COR-L47 (cell line): ENCODE measurements at places on chromosomes 13 and 19.

DNA sequence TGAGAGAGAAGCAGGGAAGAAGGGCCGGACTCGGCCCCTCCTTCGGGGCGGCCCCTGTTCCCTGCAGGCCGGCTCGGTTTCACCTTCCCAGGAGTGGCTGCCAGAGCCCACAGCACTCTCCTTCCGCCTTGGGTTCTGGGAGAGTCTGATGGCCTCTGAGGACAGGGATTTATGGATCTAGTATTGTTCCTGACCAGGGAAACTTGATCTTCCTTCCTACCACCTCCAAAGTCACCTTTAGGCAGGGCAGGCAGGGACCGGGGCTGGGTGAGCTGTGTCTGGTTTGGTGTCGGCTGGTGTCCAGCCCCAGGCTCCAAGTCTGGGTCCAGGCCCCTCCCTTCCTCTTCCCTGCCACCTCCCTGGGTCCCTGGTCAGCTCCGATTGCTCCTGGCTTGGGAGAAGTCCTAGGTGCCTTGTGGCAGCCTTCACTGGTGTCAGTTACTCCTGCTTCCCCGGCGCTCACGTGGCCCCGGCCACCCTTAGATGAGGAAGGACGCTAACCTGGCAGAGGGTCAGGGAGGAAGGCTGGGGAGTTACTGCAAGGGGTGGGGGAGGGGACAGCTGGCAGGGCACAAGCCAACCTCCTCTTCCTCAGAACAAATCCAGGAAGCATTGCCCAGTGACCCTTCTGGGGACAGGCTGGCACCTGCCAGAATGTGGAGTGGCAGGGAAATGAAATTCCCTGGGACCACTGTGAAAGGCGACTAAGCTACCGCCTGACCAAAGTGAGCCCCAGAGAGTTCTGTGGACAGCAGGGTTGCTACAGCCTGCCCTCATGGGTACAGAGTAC, 18.8 kb downstream of the RFX1 start:
- DNase-seq = no peak

DNA sequence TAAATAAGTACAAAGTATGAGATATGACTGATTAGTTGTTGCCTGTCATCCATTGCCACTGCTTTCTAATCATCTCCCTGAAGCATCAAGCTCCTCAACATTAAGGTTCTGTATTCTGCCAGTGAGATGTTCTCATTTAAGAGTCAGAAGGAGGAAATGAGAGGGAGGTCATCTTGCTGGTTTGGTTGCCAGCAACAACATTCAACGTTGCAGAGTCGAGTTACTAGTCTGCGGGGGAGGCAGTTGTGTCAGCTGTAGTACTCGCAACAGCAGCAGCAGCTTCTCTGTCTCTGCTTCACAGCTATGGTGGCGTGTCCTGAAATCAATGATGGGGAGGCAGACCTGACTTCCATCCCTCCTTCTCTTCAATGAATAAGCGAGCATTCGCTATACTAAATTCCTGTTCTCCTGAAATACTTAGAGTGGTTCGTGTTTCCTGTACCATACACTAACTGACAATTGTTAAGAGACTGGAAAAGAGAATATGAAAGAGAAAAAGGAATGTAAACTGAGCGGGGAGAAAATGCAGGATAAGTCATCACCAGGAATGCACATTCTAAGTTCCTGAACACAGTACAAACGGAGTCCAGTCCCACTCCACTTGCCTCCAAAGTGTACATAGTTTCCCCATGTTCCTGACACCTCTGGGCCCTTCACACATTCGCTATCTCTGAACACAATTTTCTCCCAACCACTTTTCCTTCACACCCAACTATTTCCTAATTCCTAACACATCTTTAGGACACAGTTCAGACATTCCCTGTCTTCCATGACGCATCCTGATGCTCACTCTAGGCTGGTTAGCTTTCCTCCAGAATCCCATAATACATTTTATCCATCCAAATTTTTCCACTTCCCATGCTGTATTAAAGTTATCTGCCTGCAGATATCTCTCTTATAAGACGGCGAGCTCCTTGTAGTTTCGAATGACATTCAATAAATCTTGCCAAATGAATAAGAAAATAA, 263.0 kb downstream of the KLF12 start:
- DNase-seq = no peak

GRCh38 chr13:113126265-113127150, 3.9 kb downstream of the F10 start:
- DNase-seq = no peak

DNA sequence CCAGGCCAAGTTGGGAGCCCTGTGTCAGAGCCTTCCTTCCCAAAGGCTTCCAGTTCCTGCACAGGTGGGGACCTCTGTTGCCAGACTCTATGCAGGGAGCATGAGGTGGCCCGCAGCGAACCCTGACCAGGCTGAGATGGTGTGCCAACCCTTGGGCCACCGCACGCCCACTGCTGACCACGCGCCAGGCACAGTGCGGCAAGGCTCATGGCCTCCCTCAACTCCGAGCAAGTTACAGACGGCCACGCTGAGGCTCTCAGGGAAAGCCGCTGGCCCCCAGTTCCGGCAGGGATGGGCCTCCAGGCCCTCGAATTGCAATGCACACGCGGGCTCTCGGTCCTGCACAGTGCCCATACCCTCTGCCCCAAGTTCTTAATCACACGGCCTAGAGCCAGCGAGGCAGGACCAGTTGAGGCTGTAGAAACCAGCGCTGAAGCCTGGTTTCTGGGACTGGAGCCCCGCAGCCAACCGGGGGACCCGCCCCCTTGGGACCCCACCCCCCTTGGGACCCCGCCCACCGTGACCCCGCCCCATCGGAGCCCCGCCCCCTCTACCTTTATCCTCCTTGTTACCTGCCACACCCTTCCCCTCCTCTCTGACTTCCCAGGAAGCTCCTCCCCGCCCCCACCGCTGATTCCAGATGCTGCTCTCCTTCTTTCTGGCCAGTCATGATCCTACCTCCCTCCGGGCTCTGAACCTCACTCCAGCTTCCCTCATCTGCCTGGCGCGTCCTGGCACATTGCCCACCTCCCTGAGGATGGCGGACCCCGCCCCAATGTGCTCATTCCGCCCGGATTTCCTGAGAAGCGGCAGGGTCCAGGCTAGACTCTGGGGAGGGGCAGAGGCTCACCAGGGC, 6.0 kb downstream of the PEX11G start:
- peak; percentile 66 for DNase-seq

DNA sequence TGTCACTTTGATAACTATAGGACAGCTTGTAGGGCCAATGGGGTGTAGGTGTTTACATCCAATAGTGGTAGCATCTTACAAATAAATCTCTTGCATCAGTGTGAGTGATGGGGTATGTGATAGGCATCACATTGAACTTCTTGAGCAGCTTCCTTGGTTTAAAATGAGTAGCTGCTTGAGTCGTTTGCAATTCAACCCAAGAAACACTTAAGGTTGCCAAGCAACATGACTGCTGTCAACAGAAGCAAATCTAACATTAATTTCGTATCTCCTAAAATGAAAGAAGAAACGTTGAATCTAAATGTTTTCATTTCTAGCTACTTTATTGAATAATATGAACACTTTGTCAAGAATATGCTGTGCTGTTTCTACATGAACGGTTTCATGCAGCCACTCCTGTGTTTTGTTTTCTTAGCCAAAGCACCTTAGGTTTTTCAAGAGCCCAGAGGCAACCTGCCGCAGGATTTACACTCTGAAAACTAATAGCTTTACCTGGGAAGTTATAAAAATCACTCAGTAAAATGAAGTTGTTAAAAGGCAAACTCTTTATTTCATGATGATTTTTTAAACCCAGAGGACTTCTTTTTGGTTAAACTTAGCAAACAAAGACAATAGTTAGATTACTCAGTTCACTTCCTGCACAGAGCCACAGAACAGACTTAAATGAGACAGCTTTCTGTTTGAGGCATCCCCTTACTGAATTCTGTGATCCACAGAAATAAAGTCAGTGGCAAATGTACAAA, 305.2 kb downstream of the MTUS2 start:
- DNase-seq = no peak

DNA sequence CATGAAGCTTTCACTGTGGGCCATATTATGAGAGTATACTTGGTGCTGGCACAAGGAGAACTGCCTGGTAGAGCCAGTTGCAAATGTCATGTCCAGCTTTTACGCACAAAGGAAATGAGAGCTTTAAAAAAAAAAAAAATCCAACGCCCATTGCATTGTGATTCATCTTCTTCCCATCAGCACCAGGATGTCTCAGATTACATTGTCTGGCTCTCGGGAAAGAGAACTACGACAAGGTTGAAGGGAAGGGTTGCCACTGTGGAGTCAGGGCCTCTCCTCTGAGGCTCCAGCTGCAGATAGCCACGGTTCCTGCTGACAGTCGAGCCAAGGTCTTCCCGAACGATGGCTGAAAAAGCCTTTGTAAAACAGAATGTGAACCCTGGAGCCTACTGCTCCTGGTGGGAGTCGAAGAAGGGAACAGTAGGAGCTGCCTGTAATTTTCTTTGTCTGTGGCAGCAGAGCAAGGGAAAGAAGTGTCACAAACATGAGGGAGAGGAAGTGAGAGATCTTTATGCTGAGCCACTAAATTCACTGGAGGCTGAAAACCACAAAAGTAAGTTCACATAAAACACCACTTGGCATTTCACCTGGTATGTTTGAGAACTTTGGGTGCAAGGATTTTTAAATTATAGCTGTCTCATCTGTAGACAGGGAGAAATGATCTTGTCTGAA, 704.7 kb downstream of the DIAPH3 start:
- no peak for DNase-seq

DNA sequence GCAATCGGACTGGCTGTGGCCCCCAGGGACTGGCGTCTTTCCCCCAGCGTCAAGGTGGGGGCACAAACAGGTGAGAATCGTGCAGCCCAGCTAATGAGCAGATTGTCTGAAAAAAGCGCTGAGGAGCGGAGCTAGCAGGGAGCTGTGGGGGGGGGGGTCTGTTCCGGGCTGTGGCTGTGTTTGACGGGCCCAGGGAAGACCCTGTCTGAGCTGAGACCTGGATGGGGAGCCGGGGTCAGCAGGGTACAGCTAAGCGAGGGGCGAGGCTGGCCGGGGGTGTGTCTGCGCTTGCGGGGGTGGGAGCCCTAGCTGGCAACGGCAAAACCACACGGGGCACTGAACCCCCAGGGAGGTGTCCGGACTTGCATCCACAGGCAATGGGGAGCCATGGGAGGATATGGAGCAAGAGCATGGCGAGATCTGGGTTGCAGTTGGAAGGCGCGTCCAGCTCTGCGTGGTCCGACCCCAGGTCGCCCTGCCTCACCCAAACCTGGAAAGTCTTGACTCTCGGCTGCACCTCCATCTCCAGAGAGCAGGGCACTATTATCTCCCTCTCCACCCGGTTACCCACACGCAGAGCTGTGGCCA, 4.6 kb downstream of the LINGO3 start:
- no peak for DNase-seq

GRCh38 chr13:25329706-25330105, 28.3 kb downstream of the NUP58 start:
- no peak for DNase-seq

- DNase-seq = no peak
These were observed 58.2 kb downstream of the NUFIP1 start for GRCh38 chr13:44930963-44931623.

- no peak for DNase-seq
These were observed 7.2 kb upstream of the RASL11A start for GRCh38 chr13:27263438-27263837.

GRCh38 chr13:62433660-62434059, 1018.0 kb upstream of the PCDH20 start:
- DNase-seq = no peak

DNA sequence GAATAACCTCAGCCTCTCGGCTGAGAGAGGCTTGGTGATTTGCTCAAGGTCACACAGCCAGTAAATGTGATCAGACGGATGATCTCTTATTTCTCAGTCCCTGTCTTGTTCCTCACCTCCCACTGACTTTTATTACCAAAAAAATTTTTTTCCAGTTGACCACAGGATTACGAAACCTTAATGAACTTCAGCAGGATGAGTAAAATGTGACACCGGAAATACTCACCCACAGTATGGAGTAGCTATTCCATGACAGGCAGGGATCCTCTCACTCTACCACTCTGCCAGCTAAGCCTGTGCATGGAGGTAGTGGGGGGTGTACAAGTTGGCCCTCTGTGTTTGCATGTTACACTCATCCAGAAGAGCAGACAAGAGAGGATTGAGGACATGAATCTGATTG, 916.4 kb downstream of the UQCRFS1 start:
- no peak for DNase-seq

GRCh38 chr19:50417111-50418081, 1.3 kb upstream of the SPIB start:
- DNase-seq = no peak

GRCh38 chr19:45769821-45770191, 754 bp upstream of the SIX5 start:
- DNase-seq = no peak

DNA sequence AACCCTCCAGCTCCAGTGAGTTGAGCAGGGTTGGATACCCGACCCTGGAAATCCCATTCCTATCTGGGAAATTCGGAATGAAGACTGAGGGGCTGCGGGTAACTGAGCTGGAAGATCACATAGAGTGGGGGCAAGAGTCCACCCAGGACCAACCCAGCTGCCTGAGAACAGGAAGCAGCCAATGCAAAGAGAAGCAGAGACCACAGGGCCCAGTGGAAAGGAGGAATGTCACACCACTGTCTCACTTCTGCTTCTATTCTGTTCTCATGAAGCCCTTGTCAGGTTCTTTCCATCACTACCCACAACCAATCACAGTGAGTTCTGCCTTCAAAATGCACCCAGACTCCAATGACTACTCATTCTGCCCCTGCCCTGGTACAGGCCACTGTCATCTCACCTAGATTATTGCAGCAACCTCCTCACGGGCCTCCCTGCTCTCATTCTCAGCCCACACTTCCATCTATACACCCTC, 15.3 kb downstream of the DYRK1B start:
- no peak for DNase-seq

DNA sequence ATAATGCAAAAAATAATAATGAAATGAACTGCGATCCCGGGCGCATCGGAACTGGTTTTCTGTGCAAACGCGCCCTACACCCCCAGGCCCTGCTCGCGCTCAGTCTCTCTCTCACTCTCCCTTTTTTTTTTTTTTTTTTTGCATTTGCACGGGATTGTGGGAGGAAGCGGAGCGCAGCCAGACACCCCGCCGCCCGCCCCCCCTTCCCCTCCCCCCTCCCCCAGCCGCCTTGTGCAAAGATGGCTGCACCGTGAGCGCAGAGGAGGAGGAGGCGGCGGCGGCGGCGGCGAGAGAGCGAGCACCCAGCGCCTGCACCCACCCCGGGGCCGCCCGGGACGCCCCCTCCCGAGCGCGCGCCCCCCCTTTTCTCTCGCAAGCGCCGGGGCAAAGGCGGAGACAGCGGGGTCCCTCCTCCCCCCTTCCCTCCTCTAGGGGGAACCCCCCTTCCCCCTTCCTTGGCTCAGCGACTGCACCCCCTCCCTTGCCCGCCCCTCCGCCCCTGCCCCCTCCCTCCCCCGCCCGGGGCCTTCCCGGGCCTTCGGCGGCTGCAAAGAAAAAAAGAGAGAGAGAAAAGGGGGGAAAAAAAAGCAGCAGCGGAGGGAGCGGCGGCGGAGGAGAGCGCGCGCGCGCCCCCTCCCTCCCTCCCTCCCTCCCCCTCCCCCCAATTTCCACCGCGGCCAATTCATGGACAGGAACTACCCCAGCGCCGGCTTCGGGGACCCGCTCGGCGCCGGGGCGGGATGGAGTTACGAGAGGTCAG, at the start of gene PRR12:
TSS of gene PRR12 (plus strand) at position 212 of the 760 bp plus-strand sequence. CDS start at position 685, 473 bp downstream.
- DNase-seq = peak; percentile 39

GRCh38 chr19:50148528-50148927, 14.6 kb downstream of the IZUMO2 start:
- DNase-seq = no peak
